Fibroblast of mammary gland (primary cell): ENCODE measurements at places on chromosomes 6 and 20.

DNA sequence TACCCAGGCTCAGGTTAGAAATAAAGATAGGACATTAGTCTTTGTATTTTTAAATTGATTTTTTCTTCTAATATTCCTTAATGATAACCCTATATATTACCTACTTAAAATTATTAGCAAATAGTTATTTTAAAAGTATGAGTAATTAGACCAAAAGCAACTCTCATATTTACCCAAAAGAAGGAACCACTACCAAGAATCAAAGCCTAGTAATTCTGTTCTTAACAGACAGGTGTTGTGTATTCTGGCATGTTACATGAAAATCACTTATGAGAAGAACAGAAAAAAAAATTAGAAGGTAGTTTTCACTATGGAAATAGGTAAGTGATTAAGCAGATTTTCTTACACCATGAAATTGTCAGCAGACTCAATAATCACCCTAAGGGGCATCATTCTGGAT lies 105.1 kb downstream of the ATG5 start:
- DNase-seq, result no peak

GRCh38 chr20:49668181-49668877 lies 45.3 kb downstream of the B4GALT5 start:
- no peak for DNase-seq

DNA sequence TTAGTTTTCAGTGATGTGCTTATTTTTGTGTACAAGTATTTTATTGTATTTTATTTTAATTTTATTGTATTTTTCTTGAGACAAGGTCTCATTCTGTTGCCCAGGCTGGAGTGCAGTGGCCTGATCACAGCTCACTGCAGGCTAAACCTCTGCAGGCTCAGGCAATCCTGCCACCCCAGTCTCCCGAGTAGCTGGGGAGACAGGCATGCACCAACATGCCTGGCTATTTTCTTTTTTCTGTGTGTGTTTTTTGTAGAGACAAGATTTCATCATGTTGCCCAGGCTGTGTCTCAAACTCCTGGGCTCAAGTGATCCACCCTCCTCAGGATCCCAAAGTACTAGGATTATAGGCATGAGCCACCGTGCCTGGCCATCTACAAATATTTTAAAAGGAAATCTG lies 146.3 kb downstream of the MANEA start:
- no peak for DNase-seq

GRCh38 chr6:42326248-42326647 lies 108.6 kb upstream of the MRPS10 start:
- no peak for DNase-seq

DNA sequence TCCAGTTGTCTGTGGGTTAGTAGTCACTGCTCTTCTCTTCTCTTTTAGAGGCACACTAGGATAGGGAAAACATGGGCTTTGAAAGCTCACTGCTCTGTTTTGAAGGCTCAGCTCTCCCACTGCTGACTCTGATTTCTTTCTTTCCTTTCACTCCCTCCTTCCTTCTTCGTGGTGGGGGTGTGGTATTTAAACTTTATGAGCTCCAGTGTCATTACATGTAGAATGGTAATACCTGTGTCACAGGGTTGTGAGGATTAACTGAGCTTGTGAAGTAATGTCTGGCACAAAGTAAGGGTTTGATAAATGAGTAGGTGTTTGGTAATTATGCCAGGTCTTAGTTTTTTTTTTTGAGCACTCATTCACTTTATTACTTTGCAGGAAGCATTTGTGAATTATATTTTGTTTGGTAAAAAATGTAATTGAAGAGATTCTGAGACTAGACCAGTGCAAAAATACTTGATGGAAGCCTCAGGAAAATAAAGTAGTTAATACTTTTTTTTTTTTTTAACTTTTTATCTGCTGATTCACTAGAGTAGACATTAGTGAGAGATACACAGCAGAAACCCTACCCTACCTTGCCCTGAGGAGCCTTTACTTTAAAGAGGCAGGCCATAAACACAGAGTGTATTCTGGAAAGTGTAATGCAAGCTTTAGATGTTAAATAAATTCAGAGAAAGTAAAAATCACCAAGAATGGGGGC lies 17.3 kb downstream of the SMAP1 start:
- no peak for DNase-seq

DNA sequence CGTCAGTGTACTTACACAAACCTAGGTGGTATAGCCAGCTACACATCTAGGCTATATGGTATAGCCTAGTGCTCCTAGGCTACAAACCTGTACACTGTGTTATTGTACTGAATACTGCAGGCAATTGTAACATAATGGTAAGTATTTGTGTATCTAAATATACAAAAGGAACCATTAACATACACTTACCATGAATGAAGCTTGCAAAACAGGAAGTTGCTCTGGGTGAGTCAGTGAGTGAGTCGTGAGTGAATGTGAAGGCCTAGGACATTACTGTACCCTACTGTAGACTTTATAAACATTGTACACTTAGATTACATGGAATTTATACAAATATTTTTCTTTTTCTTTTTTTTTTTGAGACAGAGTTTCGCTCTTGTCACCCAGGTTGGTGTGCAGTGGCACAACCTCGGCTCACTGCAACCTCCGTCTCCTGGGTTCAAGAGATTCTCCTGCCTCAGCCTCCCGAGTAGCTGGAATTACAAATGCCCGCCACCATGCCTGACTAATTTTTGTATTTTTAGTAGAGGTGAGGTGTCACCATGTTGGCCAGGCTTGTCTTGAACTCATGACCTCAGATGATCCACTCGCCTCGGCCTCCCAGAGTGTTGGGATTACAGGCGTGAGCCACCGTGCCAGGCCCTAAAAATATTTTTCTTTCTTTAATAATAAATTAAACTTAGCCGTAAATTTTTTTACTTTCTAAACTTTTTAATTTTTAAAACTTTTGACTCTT lies 15.4 kb upstream of the KIAA1755 start:
- DNase-seq, result peak; percentile 88

- no peak for DNase-seq
Observed at GRCh38 chr6:126535138-126535537, 195.2 kb downstream of the CENPW start.

DNA sequence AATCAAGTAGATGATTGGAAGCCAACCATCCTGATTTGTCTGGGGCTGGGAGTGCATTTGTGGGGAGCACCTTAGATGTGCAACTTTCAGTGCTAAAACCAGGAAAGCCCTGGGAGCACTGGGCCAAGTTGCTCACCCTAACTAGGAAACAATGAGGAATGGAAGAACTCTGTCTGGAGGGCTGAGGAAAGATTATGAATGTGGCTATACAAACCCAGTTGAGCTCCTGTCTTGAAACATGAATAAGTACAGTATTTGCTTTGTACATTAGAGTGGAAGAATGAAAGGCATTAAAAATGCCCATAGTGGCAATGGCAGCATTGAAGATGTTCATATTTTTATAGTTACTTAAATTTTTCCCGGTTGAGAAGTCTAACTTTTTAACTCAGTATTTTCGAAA lies 121.1 kb downstream of the HDGFL1 start:
- no peak for DNase-seq

GRCh38 chr20:60354024-60354580 lies 395.9 kb downstream of the CDH26 start:
- no peak for DNase-seq

- peak; percentile 8 for DNase-seq
Observed at GRCh38 chr20:11755071-11755841, 162.4 kb upstream of the BTBD3 start.

GRCh38 chr20:2599288-2600006 lies 53.0 kb upstream of the NOP56 start:
- DNase-seq, result peak; percentile 6

DNA sequence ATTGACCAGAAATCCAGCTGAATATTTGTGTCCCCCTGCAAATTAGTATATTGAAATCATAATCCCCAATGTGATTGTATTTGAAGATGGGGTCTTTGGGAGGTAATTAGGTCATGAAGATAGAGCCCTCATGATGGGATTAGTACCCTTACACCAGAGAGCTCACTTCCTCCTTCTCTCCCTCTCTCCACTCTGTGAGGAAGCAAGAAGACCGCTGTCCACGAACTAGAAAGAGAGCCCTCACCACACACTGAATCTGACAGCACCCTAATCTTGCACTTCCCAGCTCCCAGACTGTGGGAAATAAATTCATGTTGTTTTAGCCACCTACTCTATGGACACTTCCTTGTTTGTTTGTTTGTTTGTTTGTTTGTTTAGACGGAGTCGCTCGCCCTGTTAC lies 11.9 kb upstream of the PLAGL1 start:
- no peak for DNase-seq

DNA sequence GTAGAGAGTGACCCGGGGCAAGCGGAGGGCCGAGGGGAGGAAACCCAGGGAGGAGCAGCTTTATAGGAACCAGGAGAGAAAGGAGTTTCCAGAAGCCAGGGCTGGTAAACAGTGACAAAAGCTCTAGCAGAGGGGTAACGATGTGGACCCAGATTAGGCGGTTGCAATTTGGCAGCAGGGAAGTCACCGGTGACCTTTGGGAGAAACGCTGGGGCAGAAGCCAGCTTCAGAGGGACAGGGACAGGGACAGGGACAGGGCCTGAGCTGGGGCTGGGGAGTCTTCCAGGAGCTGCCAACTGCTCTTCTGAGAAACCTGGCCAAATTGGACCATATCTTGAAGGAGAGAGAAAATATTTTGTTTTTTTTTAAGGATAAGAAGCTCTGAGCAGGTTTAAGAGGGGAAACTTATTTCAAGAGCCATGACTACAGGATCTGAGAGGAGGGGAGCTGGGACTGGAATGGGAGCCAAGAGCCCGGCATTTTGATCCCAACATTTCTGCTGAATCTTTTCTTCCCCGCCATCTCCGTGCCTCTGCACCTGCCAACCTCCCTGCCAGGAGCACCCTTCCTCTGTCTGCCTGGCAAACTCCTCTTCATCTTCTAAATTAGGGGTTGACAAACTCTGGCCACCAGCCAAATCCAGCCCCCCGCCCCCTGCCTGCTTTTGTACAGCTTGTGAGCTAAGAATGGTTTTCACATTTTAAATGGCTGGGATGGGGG lies 22.6 kb upstream of the PREX1 start:
- DNase-seq, result no peak

- DNase-seq, result no peak
Observed at GRCh38 chr20:10280018-10280908, 61.6 kb downstream of the SNAP25 start.

- DNase-seq, result no peak
Observed at GRCh38 chr6:132614554-132614953, 9.5 kb downstream of the TAAR2 start.

GRCh38 chr20:60187683-60188082 lies 229.5 kb downstream of the CDH26 start:
- no peak for DNase-seq

GRCh38 chr20:21272679-21273078 lies 30.5 kb upstream of the XRN2 start:
- DNase-seq, result no peak

GRCh38 chr6:92587525-92587924 lies 831.8 kb downstream of the EPHA7 start:
- no peak for DNase-seq

DNA sequence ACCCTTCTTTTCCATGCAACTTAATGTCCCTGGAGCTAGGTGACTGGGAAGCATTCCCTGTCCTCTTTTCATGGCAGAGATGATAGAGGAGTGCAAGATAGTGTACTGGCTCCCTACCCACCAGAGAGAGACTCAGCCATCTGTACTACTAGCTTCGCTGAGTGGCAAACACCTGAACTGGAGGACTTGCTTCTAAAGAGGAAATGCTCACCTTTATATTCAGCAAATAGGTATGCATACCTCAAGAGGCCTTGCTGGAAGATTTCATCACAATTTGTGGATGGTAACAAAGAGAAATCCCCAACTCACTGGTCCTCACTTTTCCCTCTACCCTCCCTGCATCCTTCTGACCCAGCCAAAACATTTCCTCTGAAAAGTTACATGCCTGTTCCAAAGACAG lies 124.1 kb downstream of the FOXA2 start:
- no peak for DNase-seq

DNA sequence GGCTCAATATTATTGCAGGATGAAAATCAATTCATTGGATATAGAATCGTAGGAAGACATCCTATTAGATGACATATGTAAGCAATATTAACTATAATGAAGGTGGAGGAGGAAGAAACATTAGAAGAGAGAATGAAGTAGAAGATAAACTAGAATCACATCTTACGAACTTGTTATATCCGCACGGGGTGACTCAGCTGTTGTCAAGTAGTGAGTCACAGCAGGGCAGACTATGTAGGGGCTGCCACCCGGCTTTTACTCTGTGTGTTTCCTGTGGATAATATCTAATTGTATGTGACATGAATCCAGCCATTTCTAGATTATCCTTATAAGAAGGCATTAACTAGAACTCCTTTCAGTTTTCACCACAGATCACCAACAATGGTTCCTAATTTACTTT lies 520.2 kb downstream of the DOK5 start:
- no peak for DNase-seq

GRCh38 chr6:108361312-108361932 lies 66.6 kb downstream of the AFG1L start:
- peak; percentile 53 for DNase-seq

GRCh38 chr6:28399350-28400121 lies at the start of gene ZSCAN12:
ZSCAN12 (minus strand) TSS chr6:28399747; CDS start chr6:28398405, 1,342 bp downstream.
- DNase-seq, result peak; percentile 90

DNA sequence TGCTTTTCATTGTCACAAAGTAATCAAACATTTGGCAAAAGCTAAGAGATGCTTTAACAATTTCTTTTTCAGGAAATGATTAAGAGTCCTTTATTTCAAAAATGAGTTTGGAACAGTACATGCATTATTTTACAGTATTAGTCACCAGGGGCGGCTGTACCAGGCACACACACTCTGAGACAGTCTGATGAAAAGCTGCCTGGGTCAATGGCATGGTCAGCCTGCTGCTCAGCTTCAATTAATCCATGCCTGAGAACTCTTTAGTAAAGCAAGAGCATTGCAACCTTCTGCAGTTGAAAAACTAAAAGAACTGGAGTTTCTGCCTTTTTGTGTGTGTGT lies 105.5 kb downstream of the TULP4 start:
- peak; percentile 71 for DNase-seq

GRCh38 chr6:28589234-28589956 lies 63.7 kb downstream of the GPX5 start:
- peak; percentile 97 for DNase-seq

GRCh38 chr6:56961151-56961550 lies 6.2 kb downstream of the BEND6 start:
- DNase-seq, result peak; percentile 38

GRCh38 chr6:129006724-129007514 lies 124.0 kb downstream of the LAMA2 start:
- no peak for DNase-seq

DNA sequence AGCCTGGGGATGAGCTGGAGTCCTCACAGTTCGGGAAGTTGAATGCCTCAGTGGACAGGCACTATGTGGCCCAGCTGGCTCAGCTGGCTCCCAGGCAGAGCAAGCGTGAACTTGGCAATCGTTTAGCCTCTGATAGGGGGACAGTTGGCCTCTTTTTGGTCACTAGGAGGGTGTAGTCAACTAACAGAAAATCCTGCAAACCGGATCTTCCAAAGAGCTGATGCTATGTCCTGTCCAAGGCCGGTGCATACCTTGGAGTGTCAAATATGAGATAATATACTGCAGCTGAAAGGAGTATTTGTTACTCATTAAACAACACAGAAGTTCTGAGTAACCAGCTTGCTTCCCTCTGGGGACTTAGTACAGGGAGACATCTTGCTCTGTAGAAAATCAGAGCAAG lies 126.2 kb upstream of the EXOC2 start:
- DNase-seq, result no peak
